ENCODE measurements at places on chromosomes 13 and 19.

DNA sequence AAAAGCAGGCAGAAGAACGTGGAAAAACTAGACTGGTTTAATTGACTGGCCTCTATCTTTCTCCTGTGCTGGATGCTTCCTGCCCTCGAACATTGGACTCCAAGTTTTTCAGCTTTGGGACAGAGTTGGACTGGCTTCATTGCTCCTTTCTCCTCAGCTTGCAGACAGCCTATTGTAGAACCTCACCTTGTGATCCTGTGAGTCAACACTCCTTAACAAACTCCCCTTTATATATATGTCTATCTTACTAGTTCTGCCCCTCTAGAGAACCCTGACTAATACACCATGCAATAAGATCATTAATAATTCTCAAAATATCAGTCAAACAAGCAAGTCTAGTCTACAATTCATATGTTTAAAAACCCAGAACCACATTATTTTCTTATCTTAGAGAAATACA, 662.4 kb downstream of the TBC1D4 start:
- DNase-seq: no peak

GRCh38 chr13:67538906-67539305, 308.8 kb upstream of the PCDH9 start:
- DNase-seq: no peak

- peak; percentile 97 for DNase-seq
Measured at GRCh38 chr19:8361921-8362793, 1.8 kb upstream of the ANGPTL4 start.

DNA sequence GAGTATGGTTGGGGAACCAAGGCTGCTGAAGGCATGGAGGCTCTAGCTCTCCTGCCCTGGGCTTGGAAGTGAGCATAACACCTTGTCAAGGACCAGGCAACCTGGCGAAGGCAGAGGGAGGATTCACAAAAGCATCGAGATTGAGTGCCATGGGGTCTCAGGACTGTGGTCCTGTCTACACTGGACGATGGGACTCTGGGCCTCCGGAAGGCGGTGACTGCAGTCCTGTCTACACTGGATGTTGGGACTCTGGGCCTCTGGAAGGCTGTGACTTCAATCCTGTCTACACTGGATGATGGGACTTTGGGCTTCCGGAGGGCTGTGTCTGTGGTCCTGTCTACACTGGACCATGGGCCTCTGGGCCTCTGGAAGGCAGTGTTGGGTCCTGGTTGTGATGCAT, 290.4 kb downstream of the TEX29 start:
- no peak for DNase-seq

GRCh38 chr19:55454787-55455243, 6.6 kb downstream of the ISOC2 start:
- DNase-seq: no peak

- no peak for DNase-seq
Measured at GRCh38 chr19:7746903-7747884, at the start of gene CD209. Gene CD209 (minus strand): TSS chr19:7747534. CDS start chr19:7747511, 23 bp downstream.

DNA sequence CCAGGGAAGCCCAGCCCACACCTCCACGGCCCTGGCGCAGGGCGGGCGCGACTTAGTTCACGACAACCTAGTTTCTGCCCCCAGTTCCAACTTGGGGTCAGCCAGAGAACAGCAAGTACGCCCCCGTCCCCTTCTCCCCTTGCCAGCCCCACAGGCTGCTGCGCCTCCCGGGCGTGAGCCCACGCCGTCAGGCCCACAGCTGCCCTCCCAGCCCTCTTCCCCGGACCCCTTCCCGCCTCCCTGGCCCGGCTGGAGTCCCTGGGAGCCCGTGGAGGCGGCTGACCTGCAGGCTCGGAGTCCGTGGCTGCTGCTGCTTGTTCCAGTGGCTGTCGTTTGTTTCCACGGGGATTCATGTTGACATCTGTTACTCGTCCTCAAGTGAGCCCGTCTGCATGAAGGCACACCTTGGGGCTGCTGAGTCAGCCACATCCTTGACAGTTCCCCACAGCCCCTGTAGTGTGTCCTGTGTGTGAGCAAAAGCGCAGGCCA, 86.0 kb downstream of the ATP11A start:
- no peak for DNase-seq

GRCh38 chr19:55901369-55902079, 30.6 kb downstream of the NLRP13 start:
- DNase-seq: no peak

GRCh38 chr13:100533588-100534041, 55.0 kb downstream of the GGACT start:
- no peak for DNase-seq

- no peak for DNase-seq
Measured at GRCh38 chr13:74046431-74046830, 87.8 kb downstream of the KLF12 start.

- DNase-seq: no peak
Measured at GRCh38 chr19:34226036-34226435, 28.3 kb upstream of the GARRE1 start.

DNA sequence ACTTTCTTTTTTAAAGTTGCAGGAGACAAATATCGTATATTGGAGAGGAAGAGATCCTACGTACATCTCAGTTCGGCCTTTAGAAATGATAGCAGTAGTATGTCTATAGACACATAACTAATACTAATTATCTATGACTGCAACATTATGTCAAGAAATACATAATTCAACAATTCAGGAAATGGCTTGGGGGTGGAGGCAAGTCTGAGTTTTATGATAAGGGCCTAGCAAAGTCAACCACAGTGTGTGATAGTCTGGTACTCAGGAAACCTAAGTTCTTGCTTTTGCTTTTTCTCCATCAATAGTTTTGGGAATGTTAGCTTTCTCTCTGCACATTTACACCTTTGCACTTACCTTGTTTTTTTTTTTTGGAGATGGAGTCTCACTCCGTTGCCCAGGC, 27.5 kb upstream of the OBI1 start:
- DNase-seq: no peak

DNA sequence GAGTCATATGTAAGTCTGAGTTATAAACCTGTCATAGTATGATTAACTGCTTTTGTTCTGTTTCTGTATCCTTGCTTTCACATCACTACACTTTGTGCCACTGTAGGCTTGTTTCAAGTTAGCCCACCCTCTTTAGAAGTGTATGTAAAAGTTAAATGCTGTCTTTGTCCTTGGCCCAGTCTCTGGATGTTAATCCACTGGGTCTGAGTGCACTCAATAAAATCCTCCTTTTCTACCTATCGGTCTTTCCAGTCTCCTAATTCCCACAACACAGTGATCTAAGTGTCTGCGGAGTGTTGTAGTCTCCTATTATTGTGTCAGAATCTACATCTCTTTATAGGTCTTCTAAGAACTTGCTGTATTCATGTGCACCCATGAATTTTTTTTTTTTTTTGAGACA, 14.1 kb downstream of the ZNF429 start:
- DNase-seq: no peak
